ENCODE measurements at places on chromosomes 4 and X.

DNA sequence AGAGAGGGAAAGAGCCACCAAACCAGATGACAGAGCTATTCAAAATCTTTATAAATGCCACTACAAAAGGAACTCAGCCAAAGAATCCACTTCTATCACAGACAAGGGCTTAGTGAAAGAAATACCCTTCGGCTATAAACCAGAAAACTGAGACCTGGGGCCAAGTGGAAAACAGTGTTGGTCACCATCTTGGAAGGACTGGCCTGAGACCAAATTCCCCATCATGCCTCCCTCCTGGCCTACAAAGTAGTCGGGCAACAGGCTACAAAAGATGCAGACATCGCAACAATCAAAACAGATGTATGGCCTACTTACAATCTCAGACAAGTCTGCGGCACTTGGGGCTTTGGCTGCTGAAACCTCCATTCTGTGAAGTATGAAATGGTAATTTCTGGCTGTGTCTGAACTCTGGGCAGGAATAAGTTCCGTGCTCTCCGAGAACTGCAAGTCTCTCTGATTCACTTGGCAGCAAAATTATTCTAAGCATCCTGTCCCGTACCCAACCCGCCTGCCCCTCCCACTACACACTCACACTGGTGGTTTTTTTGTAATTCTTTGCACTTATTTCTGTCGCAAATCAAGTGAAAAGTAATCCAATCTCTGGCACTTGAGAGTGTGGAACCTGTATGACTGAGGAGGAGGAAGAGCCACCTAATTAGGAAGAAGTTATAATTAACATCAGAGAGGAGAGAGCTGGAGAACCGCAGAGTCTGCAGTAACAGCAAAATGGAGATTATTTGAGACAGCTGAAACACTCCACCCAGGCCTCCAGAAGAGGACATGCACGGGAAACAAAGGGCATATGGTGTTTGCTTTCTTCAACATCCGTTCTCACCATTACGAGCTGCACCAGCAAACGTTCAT lies 87.8 kb downstream of the SH3KBP1 start:
- DNase-seq: no peak

DNA sequence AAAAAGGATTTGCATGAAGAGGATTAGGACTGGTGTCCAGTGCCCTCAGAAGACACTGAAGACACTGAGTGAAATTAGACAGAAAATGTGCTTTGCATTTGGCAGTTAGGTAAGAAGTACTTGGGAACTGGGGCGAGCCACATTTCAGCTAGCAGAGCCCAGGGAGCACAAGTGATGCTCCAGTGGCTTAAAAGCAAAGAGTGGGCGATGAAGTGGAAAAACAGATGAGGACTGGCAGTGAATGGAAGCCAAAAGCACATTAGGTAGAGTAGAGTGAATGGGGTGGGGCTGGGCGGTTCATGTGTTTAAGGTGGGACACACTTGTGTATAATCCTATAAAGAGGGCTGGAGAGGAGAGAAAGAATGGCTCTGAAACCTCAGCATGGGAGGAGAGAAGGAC lies 18.4 kb downstream of the DCLK2 start:
- DNase-seq: no peak

- DNase-seq: peak; percentile 61
Observed at GRCh38 chrX:46642145-46642544, 68.6 kb downstream of the CHST7 start.

DNA sequence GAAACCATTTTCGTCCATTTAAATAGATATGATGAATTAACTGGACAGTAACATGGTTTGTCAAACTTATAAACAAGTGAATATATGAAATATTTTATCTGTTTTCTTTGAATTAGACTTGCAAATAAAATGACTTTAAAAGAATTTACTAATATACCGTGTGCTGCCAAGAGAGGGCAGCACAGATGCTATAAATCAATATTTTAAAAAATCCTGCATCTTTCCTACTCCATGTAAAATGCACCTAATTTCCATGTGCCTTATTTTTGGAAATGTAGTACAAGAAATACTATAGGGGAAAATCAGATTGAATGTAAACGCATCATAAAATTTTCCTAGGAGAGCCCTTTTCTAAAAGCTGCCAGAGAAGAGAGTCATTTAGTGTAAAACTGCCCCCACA lies 62.2 kb downstream of the PRKX start:
- DNase-seq: peak; percentile 38

DNA sequence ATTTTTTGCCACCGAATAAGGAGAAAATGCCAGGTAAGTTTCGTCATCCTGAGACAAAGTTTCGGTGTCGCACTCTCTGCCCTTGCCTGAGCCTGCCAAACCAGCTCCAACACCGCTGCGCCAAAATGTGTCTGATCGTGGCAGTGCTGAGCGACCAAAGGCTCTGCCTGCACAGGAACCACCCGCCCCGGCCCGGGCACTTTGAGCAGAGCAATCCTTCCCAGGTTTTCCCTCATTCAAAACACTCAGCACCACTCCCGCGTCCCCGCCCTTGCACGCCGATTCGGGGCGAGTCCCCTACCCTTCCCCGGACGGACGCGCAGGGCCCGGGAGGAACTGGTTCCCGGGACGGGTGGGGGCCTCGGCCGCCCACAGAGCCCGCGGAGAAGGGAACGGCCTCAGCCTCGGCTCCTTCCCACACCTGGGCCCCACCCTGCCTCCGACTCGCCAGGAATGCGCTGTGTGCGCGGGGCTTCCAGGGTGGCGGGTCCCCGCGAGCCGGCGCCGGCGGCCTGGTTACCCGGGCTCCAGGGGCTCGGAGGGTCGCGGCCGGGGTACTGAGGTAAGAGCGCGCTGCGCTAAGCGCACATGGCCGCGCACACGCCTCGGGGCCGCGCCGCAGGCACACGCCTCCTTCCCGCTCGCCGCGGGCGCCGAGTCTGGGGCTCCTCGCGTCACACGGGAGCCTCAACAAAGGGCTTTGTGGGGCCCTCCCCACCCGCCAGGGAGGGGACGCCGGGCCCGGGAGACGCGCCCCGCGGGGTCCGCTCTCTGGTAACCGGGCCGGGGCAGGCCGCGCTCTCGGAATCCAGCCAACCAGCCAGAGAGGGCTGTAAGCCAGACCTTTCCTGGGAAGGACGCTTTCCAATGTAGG lies at the start of gene C4orf36:
Gene C4orf36, minus strand, starts transcription at position 661 of the 874 bp plus-strand sequence. CDS start 902 bp downstream, outside the sequence.
- peak; percentile 83 for DNase-seq

DNA sequence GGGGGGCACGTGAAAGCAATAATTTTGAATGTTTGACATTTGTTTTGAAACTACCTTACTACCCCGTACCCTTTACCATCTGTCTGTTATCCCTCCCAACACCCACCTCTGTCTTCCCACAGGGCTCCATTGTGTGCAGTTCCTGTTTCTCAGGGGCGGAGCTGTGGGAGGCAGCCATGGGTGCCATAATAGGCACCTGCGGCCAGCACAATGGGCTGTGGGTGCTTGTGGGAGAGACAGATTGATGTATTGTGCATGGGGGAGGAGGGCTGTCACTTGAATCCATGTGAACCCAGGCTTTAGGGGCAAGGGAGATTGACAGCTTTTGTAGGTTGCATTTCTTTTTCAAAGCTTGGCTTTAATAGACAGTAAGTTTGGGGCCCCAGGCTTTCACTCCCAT lies 122.6 kb upstream of the CXorf66 start:
- peak; percentile 23 for DNase-seq

DNA sequence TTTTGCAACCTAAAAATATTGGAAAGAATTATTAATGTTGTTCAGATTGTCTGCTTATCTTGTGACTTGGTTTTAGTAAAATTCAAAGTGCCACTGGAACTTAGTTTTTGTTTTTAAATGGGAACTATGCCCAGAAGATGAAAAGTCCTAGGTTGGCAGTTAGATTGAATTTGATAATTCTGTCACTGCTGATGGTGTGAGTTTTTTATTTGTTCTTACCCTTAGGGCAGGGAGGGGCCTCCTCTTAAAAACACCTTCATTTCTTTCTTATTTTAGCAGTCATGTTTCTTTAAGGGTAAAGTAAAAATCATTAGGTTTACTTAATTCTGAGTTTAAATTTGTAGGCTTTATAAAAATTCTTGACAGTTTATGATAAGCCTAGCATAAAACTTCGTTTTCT lies 80.6 kb downstream of the AFF1 start:
- DNase-seq: no peak

- peak; percentile 41 for DNase-seq
Observed at GRCh38 chr4:86586626-86587380, 7.3 kb upstream of the PTPN13 start.

DNA sequence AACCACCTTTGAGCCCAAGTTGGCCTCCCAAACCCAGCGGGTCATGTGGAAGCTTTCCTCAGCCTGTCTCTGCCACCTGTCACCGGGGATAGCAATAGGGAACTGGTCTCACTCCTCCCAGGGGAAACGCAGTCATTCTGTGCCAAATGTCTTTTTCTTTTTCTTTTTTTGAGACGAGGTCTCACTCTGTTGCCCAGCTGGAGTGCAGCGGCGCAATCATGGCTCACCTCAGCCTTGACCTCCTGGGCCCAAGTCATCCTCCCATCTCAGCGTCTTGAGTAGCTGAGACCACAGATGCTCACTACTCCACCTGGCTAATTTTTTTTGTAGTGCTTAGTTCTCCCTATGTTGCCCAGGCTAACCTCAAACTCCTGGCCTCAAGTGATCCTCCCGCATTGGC lies 40.3 kb downstream of the MED28 start:
- DNase-seq: no peak

Data from OCI-M1 (cell line).